ENCODE measurements at places on chromosomes 3 and 15.

GRCh38 chr3:56800130-56800831 lies 1.5 kb downstream of the ARHGEF3 start:
- no peak for DNase-seq

- DNase-seq: no peak
Observed at GRCh38 chr3:177378168-177378567, 180.9 kb upstream of the TBL1XR1 start.

DNA sequence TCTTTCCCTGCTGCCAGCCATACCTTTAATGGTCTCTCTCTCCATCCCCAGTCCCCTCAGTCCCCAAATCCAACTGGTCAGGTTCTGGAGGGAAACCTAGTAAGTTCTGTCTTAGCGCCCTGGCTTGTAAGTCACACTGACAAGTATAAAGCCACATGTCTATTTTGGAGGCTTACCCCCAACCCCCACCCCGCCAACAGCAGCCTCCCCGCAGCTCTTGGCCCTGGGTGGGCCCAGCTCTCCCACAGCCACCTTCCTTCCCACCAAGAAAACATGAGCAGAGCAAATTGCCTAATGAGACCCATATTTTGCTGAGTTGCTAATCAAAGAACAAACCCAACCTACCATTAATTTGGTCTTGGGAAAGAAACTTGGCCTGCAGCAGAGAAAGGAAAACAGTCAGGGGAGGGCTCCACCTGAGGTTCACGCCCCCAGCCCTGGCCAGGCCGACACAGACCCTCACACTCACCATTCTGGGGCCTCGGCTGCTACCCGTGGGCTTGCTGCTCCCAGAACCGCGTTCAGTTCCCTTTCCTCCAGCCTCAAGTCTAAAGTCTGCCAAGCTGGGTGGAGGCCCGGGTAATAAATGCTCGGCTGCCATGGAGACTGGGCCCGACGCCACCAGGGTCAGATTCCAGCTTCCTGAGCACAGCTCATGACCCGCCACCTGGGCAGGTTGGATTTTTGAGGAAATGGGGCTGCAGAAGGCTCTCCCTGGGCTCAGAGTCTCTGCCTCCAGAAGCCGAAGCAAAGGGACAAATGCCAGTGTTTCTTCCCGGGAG lies at the start of gene CALML4:
CALML4 (minus strand) TSS at position 557 of the 782 bp plus-strand sequence; CDS start at position 472, 85 bp downstream.
- no peak for DNase-seq

DNA sequence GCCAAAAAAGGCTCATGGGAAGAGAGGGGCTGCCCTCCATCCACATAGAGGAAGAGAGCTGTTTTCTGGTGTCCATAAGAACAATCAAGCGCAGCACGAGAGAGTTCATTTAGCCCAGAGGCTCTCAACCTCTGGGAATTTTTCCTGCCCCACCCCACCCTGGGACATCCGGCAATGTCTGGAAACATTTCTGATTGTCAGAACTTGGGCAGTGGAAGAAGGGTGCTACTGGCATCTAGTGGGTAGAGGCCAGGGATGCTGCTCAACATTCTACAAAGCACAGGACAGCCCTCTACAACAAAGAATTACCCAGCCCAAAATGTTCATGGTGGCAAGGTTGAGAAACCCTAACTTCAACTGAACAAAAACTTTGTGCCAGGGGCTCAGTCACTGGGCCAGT lies 92.9 kb downstream of the RAB11A start:
- DNase-seq: no peak

DNA sequence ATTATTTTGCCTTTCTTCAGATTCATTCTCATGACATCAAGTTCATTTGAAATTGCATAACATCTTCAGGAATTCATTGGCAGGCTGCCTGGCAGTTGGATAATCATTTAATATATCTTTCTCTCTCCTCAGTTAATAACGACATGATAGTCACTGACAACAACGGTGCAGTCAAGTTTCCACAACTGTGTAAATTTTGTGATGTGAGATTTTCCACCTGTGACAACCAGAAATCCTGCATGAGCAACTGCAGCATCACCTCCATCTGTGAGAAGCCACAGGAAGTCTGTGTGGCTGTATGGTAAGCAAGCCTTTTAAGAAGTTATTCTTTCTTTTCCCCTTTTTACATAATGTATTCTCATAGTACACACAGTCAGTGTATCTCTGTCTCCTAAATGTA lies 38.2 kb downstream of the TGFBR2 start:
- no peak for DNase-seq
